ENCODE measurements at places on chromosomes 3 and 15.

DNA sequence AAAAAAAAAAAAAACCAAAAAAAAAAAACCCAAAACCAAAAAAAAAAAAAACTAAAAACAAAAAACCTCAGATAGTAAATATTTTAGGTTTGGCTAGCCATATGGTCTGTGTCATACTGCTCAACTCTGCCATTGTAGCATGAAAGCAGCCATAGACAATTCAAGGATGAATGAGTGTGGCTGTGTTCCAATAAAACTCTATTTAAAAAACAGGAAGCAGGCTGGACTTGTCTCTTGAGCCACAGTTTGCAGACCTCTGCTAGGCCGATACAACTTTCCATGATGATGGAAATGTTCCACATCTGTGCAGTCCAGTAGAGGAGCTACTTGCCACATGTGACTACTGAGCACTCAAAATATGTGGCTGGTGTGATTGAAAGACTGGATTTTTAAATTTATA, 11.1 kb downstream of the EFCAB12 start:
- DNase-seq = no peak

DNA sequence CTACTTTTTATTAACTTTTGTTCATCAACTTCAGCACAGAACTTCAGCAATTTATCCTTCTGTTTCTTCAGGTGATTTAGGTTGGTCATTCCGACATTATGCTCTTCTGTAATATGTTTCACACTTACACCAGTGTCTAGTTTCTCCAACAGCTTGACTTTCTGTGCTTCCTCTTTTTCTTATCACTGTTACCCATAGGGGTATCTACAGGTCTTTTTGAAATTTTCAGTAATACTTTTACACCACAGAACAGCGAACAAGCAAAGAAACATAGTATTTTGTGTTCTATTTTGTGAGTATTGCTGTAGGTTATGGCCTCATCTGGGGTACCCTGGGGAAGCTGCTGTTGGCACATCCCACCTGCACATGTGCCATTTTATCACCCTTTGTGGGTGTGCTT, 260.7 kb downstream of the NSUN3 start:
- no peak for DNase-seq

- no peak for DNase-seq
Observed at GRCh38 chr3:78285032-78285728, 1245.3 kb downstream of the ROBO2 start.

DNA sequence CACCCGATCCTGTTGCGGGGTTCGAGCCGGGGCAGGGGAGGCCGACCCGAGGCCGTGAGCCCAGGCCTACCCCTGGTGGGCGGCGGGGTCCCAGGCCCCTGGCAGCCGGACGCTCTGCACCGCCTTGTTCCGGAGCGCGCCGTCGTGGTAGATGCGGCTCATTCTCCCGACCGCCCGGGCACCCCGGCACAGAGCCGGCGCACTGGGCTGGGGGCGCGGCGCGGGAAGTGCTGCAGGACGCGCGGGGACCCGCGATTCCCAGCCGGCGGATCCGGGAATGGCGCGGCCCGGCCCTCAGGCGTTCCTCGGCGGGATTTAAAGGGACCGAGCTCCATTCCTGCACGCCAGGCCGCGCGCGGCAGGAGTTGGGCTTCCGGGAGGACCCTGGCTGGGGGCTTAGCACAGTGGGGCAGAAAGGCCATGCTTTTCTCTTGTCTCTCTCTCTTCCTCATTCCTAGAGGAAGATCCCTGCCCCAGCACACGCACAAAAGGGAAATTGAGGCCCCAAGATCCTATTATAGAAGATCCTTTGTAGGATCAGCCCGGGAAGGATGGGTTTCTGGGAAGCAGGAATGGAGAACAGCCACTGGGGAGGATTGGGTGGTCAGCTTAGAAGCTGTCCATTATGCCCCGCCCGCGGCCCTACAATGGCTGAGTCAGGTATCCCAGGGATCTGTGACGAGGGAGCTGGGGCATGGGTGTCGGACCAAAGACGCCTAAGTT, at the start of gene ARPIN:
Gene ARPIN (minus strand): TSS at position 279 of the 723 bp plus-strand sequence. CDS start 117 bp downstream, at position 162.
- DNase-seq = peak; percentile 41

- no peak for DNase-seq
Observed at GRCh38 chr3:7489417-7489816, 628.5 kb downstream of the GRM7 start.

- DNase-seq = no peak
Observed at GRCh38 chr3:102761766-102762165, 327.0 kb downstream of the ZPLD1 start.

GRCh38 chr3:131610174-131610573, 107.4 kb upstream of the MRPL3 start:
- DNase-seq = no peak

DNA sequence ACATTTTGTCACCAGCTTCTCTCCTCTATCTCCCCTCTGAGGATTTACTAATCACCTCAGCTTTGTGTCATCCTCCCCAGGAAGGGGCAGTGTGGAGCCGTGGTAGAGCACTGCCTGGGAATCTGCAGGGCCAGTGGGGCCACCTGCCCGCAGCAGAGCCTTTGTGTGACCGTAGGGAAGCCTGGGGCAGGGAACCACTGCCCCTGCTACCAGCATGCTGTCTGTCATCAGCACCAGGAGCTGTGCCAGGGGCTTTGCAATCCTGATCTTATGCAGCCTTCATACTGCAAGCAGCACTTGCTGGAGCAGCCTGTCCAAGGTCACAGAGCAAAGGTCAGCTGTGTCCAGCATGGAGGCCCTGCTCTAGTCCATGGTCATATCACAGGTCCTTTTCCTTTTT, 170.2 kb upstream of the IL12A start:
- no peak for DNase-seq

- no peak for DNase-seq
Observed at GRCh38 chr3:100523050-100523760, 30.8 kb downstream of the TMEM45A start.

DNA sequence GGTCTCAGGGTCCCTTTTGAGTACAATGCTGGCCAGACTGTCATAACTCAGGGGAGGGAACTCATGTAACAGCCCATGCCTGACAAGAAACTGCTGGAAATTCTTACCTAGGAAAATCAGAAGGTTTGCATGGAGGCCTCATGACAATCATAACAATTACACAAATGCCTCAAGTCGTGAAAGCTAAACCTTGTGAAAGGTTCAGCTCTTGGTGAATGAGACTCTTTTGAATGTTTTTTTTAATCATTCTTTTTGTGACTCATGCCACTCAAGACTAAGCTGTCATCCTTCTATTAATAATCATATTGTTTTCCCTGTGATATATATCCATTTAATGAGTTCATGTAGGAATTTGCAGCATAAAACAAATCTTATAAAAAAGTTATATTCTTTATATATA, 61.4 kb upstream of the LEKR1 start:
- DNase-seq = no peak

All from activated naive CD8-positive, alpha-beta T cell treated with anti-CD3 and anti-CD28 coated beads, Interleukin-2, amount 10 ng/mL, durations not matched to agents 7 days and 5 days (primary cell).